ENCODE measurements at places on chromosomes 6 and 20.

- DNase-seq, result no peak
Observed at GRCh38 chr6:147684906-147685305, 176.4 kb downstream of the SAMD5 start.

- no peak for DNase-seq
Observed at GRCh38 chr6:149026530-149026942, 279.7 kb downstream of the UST start.

DNA sequence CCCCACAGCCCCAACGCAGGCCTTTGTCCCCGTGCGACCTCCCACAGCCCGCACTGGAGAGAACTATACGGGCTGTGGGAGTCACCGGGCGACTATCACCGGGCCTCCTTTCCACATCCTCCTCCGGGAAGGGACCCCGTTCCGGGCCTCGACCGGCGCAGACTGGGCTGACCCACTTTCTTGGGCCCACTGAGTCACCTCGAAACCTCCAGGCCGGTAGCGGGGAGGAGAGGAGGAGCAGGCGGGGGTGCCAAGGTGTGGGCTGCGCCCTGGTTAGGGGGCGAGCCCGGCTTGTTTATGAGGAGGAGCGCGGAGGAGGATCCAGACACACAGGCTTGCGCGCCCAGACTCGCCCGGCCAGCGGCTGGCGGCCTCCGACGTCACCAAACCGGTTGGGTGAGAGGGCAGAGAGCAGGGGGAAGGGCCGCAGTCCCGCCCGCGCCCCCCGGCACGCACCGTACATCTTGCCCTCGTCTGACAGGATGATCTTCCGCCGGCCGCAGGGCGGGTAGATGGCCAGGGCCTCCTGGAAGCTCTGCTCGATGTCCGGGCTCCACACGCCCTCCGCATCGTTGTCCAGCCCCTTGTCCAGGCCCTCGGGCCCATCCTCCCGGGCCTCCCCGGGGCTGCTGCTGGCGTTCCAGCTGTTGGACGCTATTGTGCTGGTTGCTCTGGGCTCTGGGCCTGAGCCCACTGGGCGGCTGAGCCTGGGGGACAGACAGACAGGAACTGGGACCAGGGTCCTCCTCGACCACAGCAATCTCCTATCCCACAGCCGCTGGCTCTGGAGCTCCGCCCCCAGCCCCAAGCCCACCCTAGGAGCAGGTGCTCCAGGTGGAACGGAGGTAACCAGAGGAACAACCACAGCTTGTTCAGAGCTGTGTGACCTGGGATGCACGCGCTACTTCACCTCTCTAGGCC is 10.6 kb downstream of the TEAD3 start:
- DNase-seq, result no peak

- DNase-seq, result no peak
Observed at GRCh38 chr6:125267806-125268523, 33.8 kb downstream of the HDDC2 start.

- DNase-seq, result no peak
Observed at GRCh38 chr6:6466967-6467761, 121.4 kb upstream of the LY86 start.

DNA sequence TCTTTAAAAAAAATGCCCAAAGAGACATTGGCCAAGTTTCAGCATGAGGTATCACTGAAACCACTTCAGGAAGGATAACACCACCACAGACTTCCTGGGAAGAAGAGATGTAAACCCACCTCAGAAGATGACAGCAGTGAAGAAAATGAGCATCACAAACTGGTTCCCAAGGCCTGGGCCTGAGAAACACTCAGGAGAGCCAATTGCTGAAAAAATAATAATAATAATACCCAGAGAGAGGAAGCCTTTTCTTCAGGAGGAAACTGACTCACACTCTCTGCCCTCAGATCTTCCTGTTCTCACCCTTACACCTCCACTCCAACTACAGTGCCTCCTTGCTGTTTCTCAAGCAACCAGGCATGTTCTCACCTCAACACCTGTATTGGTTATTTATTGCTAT is 68.1 kb upstream of the MAFB start:
- DNase-seq, result no peak

- DNase-seq, result no peak
Observed at GRCh38 chr6:97053643-97054411, 129.3 kb downstream of the KLHL32 start.

GRCh38 chr6:106184629-106185028 is 98.5 kb downstream of the PRDM1 start:
- DNase-seq, result no peak

DNA sequence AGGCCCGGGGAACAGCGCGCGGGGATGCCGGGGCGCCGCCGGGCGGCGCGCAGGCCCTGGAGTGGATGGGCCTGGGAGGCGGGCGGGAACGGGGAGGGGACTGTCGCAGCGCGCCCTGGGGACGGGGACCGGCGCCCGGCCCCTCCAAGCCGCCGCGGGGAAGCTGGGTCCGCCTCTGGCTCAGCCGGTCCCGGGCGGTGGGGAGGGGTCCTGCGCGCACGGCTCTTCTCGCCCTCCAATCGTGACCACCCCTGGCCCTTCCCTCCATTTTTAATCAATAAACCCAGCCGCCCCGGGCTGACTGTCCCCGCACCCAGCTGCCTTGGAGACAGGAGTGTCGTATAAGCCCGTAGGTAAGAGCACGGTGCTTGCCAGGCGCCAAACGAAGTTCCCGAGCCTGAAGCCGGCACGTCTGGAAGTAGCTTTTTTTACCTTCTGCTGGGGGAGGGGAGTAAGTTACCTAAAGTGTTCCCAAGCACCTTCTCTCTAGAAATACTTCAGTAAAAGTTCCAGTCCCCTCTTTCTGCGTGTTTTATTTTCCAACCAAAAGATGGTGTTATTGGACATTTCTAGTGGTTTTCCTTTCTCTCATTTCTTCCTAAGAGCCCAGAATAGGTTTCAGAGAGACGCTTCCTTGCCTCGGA is 780 bp upstream of the TAF4 start:
- no peak for DNase-seq

- no peak for DNase-seq
Observed at GRCh38 chr6:3876101-3876500, 26.9 kb downstream of the FAM50B start.

Data from stimulated activated CD8-positive, alpha-beta memory T cell treated with anti-CD3 and anti-CD28 coated beads, Interleukin-2, amount 100 ng/mL, for 1 hour (primary cell).